ENCODE measurements at places on chromosomes 3 and 15.

GRCh38 chr3:54994111-54994513 lies 66.3 kb upstream of the LRTM1 start:
- no peak for DNase-seq

- DNase-seq = no peak
Measured at GRCh38 chr3:125280668-125281361, 68.3 kb upstream of the SLC12A8 start.

DNA sequence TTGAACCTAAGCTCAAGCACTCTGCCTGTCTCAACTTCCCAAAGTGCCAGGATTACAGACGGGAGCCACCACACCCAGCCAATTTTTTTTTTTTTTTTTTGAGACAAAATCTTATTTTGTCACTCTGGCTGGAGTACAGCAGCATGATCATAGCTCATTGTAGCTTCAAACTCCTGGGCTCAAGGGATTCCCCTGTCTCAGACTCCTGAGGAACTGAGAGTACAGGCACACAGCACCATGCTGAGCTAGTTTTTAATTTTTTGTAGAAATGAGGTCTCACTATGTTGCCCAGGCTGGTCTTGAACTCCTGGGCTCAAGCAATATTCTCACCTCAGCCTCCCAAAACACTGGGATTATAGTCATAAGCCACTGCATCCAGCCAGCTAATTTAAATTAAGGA lies 36.8 kb upstream of the SUCLG2 start:
- DNase-seq = no peak

DNA sequence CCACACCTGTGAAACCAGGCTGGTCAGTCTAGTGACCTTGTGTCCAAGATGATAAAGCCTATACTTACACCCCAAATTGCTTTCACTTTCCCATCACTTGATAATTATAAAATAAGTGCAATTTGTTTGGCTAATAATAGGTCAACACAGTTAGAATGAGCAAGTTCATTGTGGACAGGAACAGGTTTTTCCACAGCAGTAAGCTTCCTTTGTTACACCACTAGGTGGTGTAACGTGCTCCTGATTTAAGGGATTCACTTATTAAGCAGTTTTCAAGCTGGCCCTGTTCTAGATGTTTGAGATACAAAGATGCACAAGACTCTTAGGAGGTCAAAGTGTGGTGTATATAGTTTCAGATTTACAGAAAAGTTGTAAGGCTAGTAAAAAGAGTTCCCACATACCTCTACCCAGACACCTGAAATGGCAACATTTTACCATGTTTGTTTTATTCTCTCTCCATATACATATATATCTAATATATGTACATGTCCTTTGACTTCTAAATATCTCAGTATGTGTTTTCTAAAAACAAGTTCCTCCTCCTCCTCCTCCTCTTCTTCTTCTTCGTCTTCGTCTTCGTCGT lies 6.8 kb upstream of the MFSD1 start:
- no peak for DNase-seq

GRCh38 chr3:127665586-127665985 lies 7.2 kb upstream of the ABTB1 start:
- no peak for DNase-seq

GRCh38 chr15:31387479-31388118 lies 61.0 kb downstream of the KLF13 start:
- no peak for DNase-seq

- no peak for DNase-seq
Measured at GRCh38 chr3:82676356-82677026, 915.0 kb upstream of the GBE1 start.

DNA sequence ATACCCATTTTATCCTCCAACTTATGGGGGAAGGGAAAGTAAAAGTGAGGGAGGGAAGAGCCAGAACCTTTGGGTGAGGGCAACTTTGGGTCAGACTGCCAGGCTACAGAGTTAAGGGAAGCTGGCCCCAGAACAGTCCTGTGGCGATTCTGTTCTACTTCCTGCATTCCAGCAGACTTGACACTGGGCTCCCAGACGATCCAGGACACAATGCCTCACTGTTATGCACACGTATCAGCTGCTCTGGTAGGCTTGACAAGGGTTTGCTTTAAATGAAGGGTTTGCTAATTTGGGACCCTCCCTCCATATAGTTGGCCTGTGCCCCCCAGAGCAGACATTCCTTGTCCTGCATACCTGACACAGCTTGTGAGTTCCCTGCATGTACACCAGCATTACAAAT lies 10.7 kb downstream of the GORASP1 start:
- DNase-seq = no peak

GRCh38 chr15:93141371-93141794 lies 52.4 kb upstream of the RGMA start:
- peak; percentile 7 for DNase-seq

DNA sequence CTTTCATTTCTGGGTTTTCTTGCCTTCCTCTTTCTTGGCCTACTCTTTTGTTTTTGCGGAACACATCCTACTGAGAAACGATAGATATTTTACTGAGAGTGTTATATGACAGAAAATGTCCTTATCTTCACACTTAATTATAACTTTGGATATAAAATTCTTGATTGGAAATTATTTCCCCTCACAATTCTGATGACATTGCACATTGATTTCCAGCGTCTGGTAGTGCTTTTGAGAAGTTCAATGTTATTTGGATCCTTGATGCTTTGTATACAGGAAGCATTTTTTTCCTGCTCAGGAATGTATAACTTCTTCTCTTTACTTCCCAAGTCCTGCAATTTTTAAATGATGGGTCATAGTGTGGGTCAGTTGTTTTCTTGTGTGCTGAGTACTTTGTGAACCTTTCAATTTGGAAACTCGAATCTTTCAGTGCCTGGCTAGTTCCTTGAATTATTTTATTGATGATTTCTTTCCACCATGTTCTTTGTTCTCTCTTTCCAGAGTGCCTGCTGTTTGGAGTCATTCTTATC lies 183.9 kb downstream of the PDCD6IP start:
- DNase-seq = no peak

Measured in stimulated activated CD8-positive, alpha-beta memory T cell treated with anti-CD3 and anti-CD28 coated beads, Interleukin-15, amount 100 ng/mL, for 1 hour (primary cell).